ENCODE measurements at places on chromosomes 4 and X.

- DNase-seq, result no peak
Measured at GRCh38 chr4:186514271-186514950, 41.0 kb downstream of the MTNR1A start.

GRCh38 chr4:8282134-8282641, 12.6 kb downstream of the HTRA3 start:
- DNase-seq, result peak; percentile 44

GRCh38 chr4:76279462-76279861, 27.1 kb upstream of the STBD1 start:
- DNase-seq, result no peak

DNA sequence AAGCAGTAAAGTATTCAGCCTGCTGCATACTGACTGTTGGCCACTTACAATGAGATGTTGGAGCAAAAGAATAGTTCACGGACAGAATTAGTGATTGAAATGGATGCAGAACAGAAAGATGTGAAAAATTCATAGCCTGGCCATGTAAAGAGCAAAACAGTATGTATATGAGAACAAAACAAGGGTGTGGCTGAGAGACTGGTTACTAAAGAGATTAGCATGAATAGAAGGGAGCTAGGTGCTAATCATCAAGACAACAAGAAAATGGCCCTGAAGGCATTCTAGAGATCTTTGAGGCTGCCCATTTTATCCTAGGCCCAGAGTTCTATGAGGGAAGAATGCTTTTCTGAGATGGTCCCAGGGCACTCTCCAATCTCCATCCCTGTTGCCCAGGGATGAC, 208.5 kb downstream of the ARHGEF9 start:
- DNase-seq, result no peak

DNA sequence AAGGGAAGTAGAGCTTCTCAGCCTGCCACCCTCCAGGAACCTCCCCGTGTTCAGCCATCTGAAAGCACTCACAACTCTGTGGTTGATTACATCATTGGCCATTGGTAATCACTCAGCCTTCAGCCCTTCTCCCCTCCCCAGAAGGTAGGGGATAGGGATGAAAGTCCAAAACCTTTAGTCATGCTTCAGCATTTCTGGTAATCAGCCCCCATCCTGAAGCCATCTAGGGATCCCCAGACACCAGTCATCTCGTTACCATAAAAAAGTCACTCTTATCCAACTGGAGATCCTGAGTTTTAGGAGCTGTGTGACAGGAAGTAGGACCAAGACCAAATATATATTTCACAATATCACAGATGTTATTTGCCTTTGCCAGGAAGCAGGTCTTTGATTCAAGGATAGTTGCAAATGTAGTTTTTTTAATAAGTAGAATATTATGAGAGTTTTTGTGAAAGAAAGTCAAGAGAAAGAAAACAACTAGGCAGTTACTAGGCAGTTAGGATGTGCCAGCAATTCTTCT, 364.6 kb upstream of the NOCT start:
- no peak for DNase-seq

DNA sequence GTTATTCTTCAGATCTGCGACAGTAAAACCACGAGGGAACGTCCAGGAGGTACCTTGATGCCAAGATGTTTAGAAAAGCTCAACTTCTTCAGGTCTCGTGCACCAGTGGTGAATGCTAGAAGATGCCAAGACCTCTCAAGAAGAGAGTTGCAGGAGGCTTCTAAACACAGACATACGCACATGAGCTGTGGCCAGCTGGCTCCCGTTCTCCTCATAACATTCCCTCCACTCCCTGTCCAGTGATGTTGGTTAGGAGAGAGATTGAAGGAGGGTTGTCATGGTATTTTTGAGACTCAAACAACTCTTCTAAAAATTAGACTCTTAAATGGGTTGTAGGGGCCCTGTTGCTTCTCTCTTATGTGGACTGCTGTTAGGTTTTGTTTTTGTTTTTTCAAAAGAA, 184.3 kb downstream of the QDPR start:
- DNase-seq, result no peak

DNA sequence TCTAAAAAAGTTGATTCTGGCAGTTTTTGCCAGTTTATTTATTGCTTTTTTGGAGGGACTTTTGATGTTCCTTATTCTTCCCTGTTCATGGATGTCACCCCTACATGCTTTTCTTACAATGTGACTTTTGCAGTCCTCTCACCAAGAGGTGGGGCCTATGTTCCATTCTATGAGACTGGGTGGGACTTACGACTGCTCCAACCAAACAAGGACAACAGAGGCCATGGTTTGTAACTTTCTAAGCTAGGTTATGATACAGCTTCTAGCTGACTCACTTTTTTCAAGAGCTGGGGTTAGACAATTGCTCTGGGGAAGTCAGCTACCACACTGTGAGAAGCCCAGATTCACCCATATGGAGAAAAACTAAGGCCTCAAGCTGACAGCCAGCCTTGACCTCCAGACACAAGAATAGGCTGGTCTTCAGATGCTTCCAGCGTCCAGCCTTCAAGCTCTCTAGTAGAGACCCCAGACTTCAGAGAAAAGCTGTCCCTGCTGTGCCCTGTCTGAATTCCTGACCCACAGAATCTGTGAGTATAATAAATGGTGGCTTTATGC, 39.5 kb downstream of the ENOPH1 start:
- no peak for DNase-seq

- no peak for DNase-seq
Measured at GRCh38 chrX:10158279-10159144, 1.7 kb downstream of the CLCN4 start.

Measured in suprapubic skin (tissue), 4 donors.